ENCODE measurements at places on chromosomes 7 and 10.

GRCh38 chr10:88318803-88319202, 264.3 kb downstream of the RNLS start:
- DNase-seq = no peak

GRCh38 chr7:46363688-46364087, 442.6 kb upstream of the IGFBP3 start:
- no peak for DNase-seq

DNA sequence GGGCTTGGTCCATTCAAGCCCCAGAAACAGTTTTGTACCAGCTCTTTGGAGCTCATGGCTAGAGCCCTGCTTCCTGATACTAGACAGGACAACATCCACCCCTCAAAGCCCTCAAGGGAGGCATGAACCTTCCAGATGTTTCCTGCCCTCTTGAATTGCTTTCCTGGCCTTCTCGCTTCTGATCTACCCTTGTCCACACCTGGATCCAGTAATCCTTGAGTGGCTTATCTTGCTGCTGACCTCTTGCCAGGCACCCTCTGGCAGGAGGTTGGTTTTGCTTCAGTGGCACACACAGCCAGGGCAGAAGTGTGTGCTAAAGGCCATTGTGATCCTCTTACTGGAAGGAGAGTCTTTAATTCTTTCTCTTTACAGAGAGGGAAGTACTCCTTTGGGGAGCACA, 495.8 kb downstream of the PLXNA4 start:
- no peak for DNase-seq

DNA sequence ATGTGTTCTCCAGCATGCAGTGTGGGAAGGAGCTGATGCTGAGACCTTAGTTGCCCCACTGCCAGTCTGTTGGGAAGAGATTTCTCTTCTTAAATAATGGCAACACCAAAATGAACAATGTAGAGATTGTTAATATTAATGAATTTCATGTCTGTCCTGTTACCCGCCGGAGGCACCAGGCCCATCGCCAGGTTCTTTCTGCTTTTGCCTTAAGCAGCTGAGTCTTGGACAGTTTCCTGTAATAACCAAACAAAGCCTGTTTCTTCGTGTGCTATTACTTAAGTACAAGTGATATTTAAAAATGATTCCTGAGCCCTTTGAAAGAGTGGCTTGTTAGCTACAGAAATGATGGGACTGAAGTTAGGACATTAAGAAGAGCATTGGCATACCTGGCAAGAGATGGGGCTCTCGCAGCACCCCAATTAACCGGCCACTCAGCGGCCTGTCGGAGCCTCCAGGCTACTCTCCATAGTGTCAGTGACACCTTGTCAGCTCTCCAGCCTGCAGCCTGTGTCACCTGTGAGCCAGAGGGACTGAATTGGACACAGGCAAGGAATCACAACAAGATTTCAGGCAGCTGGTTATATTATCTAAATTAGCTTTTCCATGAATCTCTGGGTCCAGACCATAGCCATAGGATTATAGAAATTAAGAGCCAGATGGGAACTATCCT, 142.0 kb downstream of the CELF2 start:
- DNase-seq = no peak

DNA sequence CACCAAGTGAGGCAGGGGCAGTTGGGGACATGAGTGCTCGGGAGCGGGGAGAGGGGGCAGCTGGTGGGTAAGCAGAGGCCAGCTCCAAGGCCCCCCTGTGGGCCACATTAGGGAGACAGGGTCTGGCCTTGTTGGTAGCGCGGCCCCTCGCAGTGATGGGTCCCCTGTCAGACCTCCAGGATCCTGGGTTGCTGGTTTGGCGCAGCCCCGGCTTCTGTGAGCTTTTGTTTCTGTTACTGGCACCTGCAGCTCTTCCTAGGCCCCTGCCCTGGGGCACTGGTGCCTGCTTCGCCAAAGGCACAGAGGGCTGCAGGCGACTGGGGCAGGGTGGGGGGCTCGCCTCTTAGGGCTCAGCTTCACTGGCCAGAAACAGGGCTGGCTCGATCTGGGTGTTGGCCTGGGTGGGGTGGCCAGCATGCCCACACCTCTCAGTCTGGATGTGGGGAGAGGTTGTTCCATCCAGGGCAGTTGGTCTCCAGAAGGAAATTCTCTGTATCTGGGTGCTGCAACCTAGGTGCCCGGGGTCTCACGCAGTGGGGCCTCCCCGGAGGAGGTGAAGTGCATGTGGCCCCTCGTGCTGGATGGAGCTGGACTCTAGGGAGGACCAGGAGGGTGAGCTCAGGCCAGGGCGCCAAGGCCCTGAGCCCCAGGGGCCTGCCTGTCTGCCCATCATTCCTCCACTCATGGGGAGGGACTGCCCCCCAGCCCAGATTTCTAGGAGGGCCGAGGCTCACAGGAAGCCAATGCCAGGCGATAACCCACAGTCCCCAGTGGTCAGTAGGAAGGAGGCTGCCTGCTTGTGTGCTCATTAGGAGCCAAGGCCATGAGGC, 138.6 kb downstream of the LHPP start:
- DNase-seq = no peak

GRCh38 chr7:41466760-41467384, 236.0 kb downstream of the INHBA start:
- no peak for DNase-seq

- DNase-seq = no peak
Observed at GRCh38 chr10:86172301-86172700, 194.3 kb downstream of the GRID1 start.

DNA sequence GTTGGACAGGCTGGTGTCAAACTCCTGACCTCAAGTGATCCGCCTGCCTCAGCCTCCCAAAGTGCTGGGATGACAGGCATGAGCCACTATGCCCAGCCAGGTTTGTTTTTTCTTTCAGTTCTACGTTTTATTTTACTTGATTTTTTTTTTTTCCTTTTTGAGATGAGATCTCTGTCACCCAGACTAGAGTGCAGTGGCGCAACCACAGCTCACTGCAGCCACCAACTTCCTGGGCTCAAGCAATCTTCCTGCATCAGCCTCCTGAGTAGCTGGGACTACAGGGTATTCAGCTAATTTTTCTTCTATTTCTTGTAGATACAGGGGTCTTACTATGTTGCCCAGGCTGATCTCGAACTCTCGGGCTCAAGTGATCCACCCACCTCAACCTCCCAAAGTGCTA, 24.3 kb downstream of the GDI2 start:
- no peak for DNase-seq

DNA sequence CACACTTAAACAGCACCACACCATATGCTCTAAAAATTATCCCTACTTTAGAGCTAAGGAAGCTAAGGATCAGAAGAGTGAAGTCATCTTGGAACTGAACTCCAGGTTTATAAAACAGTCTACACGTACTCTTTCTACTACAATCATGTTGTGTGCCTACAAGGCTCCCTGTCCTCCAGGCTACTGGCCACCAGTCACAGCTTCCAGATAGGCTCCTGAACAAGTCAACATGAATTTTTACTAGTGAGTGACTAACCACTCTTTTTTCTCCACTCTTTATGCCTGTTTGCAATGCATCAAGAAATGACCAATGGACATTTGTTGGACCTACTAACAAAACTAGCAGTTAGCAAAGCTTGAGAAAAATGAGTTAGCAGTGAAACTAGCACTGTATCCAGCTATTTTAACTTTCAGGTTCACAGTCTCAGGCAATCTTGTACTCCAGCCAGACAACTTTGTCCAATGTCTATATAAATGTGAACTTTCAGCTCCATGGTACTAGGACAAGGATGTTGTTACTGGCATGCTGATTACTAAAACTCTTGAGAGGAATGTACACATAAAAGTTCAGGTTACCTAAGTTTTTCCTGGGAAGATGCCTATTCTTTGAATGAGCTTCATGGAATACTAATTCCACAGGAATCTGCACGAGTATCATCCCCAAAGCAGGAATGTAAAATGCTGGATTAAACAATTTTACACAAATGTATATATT, 180.0 kb downstream of the BTAF1 start:
- no peak for DNase-seq

GRCh38 chr7:105153531-105153930, 139.5 kb downstream of the KMT2E start:
- no peak for DNase-seq

DNA sequence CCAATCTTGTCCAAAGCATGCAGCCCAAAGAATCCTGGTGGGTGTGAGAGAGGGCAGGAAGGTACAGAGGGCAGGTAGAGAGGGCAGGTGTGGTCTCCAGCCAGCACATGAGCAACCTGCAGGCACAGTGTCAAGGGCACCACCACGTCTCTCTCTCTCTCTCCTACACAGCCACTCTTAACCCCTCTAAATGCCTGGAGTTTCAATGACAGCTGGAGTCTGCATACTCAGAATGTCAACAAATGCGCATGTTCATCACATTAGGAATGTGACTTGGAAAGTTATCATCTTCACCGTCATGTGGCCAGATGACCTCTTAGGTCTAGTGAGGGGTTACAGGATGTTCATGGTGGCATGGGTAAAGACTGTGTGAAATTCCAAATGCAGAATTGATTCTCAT, 456.8 kb downstream of the SORCS1 start:
- no peak for DNase-seq

GRCh38 chr7:137957887-137958286, 44.0 kb downstream of the CREB3L2 start:
- DNase-seq = no peak

- no peak for DNase-seq
Observed at GRCh38 chr10:70067586-70067985, 14.9 kb downstream of the MACROH2A2 start.

GRCh38 chr10:76082956-76083355, 651.5 kb downstream of the LRMDA start:
- no peak for DNase-seq

GRCh38 chr7:37467002-37467401, 18.3 kb upstream of the ELMO1 start:
- no peak for DNase-seq

DNA sequence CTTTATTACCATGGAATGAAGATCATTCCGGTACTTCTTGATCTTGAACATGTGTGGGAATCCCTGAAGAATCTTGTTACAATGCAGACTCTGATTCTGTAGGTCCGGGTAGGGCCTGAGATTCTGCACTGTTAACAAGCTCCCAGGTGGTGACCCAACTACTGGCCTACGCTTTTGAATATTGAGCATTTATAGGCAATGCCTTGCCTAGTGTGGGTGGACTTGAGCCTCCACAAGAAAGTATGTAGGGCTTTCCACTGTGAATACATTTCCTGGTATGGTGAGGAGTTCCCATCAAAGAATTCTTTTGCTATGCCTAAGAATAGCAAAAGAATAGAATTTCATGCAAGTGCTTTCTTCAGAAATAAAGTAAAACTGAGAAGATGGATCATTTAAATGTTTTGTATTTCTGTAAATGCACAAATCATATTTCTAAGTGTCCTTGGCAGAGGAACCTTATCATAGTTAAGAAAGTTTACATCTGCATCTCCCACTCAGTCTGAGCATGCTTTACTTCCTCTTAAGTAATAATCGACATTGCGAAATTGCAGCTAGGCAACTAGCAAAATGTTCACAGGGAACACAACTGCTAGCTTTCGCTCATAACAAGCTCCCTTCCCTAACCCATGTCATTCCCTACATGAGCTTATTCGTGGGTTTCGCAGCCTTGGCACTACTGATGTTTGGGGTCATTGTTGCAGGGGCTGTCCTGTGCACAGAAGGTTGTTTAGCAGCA, 71.4 kb downstream of the AHR start:
- DNase-seq = no peak

- DNase-seq = no peak
Observed at GRCh38 chr7:2281541-2281940, 32.7 kb downstream of the SNX8 start.

- no peak for DNase-seq
Observed at GRCh38 chr7:25829663-25830062, 322.3 kb upstream of the NFE2L3 start.

GRCh38 chr10:89079961-89080360, 89.4 kb downstream of the FAS start:
- DNase-seq = no peak

GRCh38 chr7:46661431-46661830, 740.4 kb upstream of the IGFBP3 start:
- no peak for DNase-seq

GRCh38 chr7:23462846-23463245, 7.4 kb downstream of the IGF2BP3 start:
- DNase-seq = no peak

- DNase-seq = no peak
Observed at GRCh38 chr7:12054830-12055229, 156.3 kb upstream of the TMEM106B start.

DNA sequence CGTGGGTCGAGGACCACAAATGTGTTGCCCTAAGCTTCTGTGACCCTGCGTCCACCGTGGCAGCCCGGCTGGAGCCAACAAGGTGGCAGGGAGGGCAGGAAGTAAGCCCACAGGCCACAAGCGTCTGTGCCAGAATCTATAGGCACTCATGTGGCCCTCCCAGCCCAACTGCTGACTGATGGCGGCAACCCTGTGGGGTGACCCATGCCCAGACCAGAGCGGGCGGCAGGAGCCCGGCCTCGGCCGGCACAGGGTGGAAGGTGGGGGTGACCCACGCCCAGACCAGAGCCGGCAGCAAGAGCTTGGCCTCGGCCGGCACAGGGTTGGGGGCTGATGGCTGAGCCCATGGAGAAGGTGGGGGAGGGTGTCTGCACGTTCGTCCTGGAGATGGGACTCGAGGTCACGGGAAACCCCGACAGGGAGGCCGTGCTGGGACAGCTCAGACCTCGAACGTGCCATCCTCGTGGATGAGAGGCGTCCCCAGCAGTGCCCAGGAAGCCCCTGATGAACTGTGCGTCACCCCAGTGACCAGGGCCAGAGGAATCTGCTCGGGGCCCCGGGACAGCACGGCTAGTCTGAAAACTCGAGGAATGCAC, 181.0 kb downstream of the ELFN1 start:
- DNase-seq = no peak

DNA sequence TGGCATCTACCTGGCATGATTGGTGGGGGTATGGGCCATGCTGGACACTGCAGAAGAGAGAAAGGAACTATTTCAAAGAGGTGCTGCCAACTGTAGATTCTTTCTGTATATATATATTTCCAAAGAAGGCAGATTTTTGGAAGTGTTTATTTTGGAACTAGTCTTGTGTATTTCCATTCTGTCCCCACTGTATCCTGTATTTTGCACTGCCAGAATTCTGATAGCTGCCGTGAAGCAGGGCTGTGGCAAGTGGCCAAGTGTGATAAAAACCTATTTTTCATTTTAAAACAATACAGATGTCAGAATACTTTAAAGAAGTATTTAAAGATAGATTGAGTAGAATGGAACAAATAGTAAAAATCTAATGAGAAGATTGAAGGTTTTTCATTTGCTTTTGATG, 17.1 kb downstream of the MCU start:
- DNase-seq = no peak
